Smooth muscle cell of bladder (primary cell): ENCODE measurements at places on chromosomes 4 and X. TPM values are rescaled to one million over a fixed set of nuclear protein-coding genes. Genes with fewer than 3 reads are reported as not detected.

TACC3 gene
- 2.4 and 3.1 TPM in 2 replicates for total RNA-seq

PRR32 gene
- total RNA-seq: not detected in 2 replicates

SLC4A4 gene
- 9.2 and 25.9 TPM in 2 replicates for total RNA-seq

DUX4 gene
- total RNA-seq: not detected in 2 replicates

CFP gene
- total RNA-seq: 0.14 and 0.46 TPM in 2 replicates

ENPEP gene
- under 0.01 and 0.28 TPM in 2 replicates for total RNA-seq
